Transverse colon (tissue), 4 donors: ENCODE measurements at places on chromosomes 3 and 15. TPM values are rescaled to one million over a fixed set of nuclear protein-coding genes. Genes with fewer than 3 reads are reported as not detected.

DNA sequence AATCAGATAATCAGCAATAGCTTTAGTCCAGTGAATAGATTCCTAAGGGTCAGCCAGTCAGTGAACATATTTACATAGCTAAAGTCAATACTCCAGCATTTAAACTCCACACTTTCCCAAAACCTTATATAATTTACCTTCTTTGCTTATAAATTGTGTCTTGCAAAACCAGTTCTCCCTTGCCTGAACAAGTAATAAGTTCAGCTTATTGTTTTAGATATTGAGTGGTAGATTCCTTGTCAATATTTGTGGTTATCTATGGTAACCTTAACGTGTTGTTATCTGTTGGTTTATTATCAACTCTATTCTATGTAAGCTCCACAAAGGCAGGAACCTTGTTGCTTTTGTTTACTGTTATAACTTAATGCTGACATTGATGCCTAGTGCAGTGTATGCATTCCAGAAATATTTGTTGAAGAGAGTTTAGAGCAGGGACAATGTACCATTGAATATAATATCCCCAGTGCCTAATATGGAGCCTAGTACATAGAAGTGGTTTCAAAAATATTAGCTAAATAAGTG lies 24.0 kb downstream of the PLSCR5 start:
- DNase-seq, result no peak
- no peaks in the 10 kb centered on the region for H3K36me3 ChIP-seq

DNA sequence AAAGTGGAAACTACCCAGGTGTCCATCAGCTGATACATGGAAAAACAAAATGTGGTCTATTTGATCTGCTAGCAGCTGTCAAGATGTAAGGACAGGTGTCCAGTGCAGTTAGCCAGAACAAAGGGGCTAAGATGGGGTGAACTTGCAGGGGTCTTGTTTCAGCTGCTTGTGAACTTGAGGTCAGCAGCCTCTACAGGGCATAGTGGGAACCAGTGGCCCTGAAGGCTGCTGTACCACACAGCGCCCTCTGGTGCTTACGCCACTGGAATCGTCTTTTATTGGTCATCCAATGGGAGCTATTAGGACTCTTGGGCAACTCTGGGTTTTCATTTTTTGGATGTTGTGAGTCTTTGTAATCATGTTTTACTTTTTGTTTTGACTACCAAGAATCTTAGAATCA lies 62.2 kb upstream of the CTSH start:
- H3K36me3 ChIP-seq, result no peaks in the 10 kb centered on the region
- no peaks in the 10 kb centered on the region for H3K27me3 ChIP-seq
- no peak overlapping the region for H3K27ac ChIP-seq
- peak; percentile 53 for DNase-seq
- H3K4me1 ChIP-seq, result peaks cover 7% of the 10 kb centered on the region

- H3K27ac ChIP-seq, result no peak overlapping the region
- DNase-seq, result no peak
- no peak overlapping the region for H3K4me3 ChIP-seq
- no peaks in the 10 kb centered on the region for H3K27me3 ChIP-seq
- no peaks in the 10 kb centered on the region for H3K4me1 ChIP-seq
Observed at GRCh38 chr15:38176155-38176554, 76.5 kb upstream of the SPRED1 start.

MME gene
- 0.95 TPM for total RNA-seq

PROS1 gene
- 2.2 TPM for total RNA-seq

CYP1A2 gene
- not detected for total RNA-seq

GRCh38 chr3:177359593-177360357 lies 162.5 kb upstream of the TBL1XR1 start:
- H3K36me3 ChIP-seq, result no peaks in the 10 kb centered on the region
- peak overlapping the region; percentile 47 for H3K4me3 ChIP-seq
- DNase-seq, result peak; percentile 97
- no peaks in the 10 kb centered on the region for H3K27me3 ChIP-seq

DNA sequence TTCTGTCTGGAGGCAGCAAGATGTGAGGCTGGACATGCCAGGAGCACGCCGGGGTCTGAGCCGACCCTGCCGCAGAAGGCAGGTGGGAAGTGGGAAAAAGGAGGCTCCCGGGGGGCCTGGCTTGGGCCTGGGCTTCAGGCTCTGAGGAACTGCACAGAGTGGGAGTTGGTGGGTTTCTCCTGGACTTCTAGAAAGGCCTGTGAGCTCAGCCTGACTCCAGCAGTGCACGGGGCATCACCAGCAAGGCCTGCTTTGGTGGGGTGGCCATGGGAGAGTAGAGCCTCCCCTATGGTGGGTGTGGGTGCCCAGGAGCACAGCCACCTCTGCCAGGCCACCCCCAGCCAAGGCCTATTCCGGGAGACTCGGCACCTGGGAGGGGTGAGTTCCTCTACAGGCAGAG lies 18.1 kb upstream of the SLC41A3 start:
- no peak overlapping the region for H3K4me3 ChIP-seq
- H3K27me3 ChIP-seq, result no peaks in the 10 kb centered on the region
